Frontal cortex (tissue), 4 donors: ENCODE measurements at places on chromosomes 2 and 18. TPM values are rescaled to one million over a fixed set of nuclear protein-coding genes. Genes with fewer than 3 reads are reported as not detected.

EML6 gene
- total RNA-seq = 5.3 TPM

ITPRIPL1 gene
- total RNA-seq = 4.9 TPM

HOXD12 gene
- not detected for total RNA-seq

RGPD3 gene
- total RNA-seq = 1.2 TPM

DSG4 gene
- under 0.01 TPM for total RNA-seq

RAB11FIP5 gene
- total RNA-seq = 5.7 TPM

LCT gene
- total RNA-seq = not detected

CCDC141 gene
- total RNA-seq = 1.2 TPM

RIT2 gene
- total RNA-seq = 29.3 TPM

GEN1 gene
- 5.3 TPM for total RNA-seq

NEU2 gene
- not detected for total RNA-seq

IL36RN gene
- not detected for total RNA-seq

DNA sequence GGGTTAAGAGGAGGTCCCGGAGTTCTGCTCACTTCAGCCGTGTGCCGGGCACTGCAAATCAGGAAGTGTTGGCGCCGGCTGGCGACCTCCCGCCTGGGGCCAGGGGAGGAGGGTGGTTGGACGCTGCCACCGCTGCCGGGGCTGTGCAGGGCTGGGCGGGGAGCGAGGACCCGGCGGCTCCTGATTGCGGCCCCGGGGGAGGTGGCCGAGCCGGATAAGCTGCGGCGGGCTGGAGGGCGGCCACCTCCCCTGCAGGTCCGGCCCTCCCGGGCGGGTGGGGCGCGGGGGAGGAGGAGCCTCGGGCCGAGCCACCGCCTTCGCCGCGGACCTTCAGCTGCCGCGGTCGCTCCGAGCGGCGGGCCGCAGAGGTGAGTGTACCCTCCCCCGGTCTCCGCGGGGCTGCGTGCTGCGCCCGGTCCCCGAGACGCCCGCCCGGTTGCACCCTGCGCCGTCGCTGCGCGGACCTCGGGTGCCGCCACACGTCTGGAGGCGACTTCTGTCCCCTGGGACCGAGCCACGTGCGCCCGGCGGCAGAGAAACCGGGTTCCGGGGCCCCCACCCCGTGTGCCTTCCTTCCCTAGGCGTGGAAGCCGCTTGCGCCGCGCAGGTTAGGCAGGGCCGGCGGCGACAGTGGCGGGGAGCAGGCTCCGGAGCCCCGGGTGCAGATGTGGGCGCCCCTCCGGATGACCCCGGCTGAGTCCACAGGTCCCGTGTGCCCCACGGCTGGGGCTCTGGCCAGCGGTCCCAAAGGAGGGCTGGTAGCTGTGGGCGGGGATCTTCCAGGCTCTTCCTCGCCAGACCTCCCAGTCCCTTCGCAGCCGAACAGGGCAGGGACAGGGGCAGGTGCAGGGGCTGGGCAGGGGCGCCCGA lies at the start of gene STEAP3:
TSS of gene STEAP3 (plus strand) at position 314 of the 870 bp plus-strand sequence. CDS start 7,179 bp downstream, outside the sequence.
- peak; percentile 77 for DNase-seq

DNA sequence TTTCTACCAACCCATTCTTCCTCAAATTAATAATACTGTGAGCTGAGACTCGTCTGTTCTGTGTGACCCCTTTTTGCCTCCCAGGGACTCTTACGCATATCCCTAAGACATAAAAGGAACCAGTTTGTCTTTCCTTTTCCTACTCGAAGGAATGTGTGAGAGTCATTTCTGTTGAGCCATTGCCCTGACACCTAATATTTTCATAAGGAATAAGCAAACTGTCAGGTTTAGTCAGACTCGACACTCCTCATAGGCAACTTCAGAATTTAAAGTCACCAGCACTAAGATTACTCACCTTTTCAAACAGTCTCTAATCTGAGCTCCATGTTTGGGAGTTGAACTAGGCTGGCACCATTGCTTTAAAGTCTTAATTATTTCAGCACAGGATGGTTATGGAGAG lies 305.5 kb downstream of the IKZF2 start:
- no peak for DNase-seq

- DNase-seq = no peak
Measured at GRCh38 chr18:36330435-36331052, 33.0 kb downstream of the FHOD3 start.

- DNase-seq = peak; percentile 43
Measured at GRCh38 chr2:240437551-240437860, 2.0 kb downstream of the GPC1 start.

DNA sequence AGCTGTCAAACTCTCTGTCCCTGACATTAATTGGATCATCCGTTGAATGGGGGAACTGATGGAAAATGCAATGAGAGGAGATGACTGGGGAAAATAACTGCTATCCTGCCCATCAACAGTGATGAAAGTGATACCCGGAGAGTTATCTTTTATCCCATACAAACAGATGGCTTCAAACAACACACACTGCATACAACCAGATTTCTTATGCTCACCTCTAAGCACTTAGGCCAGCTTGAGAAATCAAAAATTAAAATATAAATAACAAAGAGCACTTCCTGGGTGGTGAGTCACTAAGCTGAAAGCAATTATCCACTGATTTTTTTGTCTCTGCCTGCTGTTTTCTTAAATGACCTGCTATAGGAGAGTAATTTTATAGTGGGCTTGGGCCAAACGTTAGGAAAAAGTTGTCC lies 237.6 kb upstream of the RGPD4 start:
- DNase-seq = no peak

GRCh38 chr2:241092677-241093076 lies 9.4 kb downstream of the MTERF4 start:
- no peak for DNase-seq

- no peak for DNase-seq
Measured at GRCh38 chr2:36464006-36464721, 108.6 kb downstream of the CRIM1 start.

- no peak for DNase-seq
Measured at GRCh38 chr2:47265158-47265557, 110.0 kb upstream of the STPG4 start.

DNA sequence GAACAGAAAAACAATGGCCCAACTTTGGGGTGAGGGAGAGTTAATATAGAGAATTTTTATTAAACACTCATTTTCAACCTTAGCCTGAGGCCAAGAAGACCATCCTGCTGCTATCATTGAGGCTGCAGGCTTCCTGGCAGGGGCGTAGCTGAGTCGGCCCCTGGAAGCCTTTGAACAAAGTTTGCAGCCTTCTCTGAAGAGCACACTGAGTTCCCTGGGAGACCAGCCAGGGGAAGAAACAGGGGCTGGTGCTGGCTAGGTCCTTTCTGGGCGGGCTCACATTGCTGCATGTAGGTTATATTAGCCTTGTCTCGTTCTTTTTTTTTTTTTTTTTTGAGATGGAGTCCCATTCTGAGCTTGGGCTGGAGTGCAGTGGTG lies 126.8 kb upstream of the HS6ST1 start:
- no peak for DNase-seq

- DNase-seq = no peak
Measured at GRCh38 chr18:62138461-62139235, 48.2 kb downstream of the PIGN start.

DNA sequence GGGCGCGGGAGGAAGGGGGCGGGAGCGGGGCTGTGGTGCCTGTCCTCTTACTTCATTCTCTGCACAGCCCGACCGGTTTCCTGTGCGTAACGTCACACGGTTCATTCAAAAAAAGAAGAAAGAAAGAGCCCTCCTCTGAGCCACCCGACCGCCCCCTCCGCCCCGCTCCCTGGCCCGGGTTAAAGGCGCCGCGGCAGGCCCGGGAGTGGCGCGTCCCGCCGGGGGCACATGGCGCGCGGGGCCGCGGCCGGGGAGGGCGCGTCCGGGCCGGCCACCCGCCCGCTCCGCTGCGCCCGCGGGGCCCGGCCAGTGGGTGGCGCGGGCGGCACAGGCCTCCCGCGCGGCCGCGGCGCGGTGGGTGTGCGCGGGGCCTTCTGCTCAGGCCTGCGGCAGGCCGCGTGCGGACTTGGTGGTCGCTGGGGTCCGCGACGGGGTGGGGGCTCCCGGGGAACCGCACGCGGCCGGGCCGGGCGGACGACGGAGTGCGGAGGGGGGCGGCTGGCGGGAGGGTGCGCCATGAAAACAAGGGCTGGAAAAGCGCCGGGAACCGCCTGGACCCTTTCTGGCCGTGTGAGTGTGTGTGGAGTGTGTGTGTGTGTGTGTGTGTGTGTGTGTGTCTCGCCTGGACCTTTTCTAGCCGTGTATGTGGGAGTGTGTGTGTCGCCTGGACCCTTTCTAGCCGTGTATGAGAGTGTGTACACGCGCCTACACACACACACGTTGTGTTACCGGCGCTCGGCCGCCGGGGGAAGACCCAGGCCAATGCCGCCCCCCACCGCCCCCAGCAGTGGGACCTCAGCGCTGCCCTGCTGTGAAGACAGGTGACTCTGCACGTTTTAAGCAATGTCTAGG lies 780 bp upstream of the BCL2 start:
- peak; percentile 89 for DNase-seq

GRCh38 chr18:45958027-45958426 lies 9.1 kb downstream of the EPG5 start:
- no peak for DNase-seq

DNA sequence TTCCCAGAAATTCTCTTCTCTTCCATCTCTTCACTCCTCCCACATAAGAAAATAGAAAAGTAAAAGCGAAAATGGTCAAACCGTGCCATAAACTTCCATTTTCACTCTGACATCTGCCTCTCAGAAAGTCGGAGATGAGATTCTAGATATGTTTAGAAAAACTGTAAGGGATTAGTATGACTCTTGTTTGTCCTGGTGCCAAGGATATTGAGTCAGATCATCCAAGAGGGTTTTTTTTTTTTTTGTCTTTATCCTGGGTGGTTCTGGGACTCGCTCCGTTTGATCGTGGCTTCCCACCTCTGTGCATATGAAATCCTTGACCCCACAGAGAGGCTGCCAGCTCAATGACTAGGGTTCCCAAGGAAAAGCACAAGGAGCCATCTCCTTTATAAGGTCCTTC lies 17.3 kb downstream of the EN1 start:
- DNase-seq = no peak

- DNase-seq = no peak
Measured at GRCh38 chr2:31236433-31237205, 2.7 kb downstream of the EHD3 start.

DNA sequence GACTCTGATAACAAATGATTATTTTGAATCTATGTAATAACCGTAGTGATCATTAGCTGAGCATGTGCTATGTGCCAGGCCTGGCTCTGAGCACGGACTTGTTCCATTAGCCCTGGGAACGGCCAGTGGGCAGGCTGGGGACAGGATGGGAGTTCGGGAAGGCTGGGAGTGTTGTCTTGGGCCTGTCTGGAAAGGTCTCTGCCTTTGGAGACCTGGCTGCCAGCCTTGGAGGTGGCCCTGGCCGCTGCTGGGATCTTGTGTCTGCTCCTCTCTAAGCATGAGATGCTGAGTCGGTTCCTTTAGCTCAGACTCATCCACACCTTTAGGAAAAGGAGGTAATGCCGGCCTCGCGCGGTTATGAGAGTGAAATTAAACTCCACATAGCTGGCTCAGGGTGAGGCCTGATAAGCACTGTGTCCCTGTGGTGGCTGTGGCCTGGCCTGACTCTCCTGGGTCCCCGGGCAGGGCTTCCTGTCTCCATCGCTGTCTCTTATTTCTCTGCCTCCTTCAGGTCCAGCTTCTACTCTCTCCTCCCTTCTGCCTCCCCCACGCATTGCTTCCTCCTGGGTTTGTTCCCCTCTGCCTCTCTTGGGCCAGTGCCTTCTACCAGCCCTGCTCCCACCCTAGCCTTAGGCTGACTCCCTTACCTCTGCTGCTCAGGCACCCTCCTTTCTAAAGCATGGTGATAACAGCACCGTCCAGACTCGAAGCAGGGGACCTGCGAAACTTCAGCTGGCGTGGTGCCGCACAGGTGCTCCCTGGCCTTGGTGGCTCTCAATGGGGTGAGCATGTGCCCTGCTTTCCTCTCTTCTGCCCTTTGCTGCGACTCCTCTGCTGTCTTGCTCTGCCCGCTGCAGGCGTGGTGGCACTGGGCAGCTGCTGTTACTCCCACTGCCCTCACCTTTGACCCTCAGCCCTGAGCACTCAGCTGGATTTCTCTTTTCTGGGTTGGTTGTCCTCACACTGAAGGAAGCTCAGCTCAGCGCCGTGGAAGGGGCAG lies 41.8 kb downstream of the NCK2 start:
- DNase-seq = no peak

DNA sequence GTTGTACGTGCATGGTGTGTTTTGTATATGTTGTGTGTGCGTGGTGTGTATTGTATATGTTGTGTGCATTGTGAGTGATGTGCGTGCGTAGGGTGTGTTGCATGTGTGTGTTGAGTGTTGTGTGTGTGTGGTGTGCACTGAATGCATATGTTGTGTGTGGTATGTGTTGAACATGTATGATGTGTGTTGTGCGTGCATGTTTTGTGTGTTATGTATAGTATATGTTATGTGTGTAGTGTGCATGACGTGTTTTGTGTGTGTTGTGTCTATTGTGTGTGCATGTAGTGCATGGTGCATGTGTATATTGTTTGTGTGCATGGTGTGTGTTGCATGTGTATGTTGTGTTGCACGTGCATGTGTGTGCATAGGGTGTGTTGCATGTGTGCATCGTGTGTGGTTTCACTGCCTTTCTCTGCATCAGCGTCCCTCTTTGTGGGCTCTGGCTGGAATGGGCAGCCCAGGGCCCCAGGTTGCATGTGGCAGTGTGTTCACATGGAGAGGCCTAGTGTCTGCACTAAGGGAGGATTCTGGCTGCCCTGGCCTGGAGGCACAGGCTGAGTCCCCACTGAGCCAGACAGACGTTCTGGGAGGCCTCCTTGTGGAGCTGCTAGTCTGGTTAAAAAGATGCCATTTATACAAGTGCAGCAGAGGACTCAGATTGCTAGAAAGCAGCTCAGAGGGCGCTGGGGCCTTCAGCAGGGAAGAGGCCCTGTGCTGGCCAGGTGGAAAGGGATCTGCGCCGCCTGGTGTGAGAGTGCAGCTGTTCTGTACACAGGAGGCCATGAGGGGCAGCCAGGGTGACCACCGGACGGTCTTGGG lies 107.2 kb downstream of the FAM168B start:
- DNase-seq = no peak

GRCh38 chr2:194102546-194102945 lies 1554.5 kb upstream of the SLC39A10 start:
- DNase-seq = no peak
